ENCODE measurements at places on chromosomes 6 and 20.
A peak's percentile ranks its signal among the peaks of the same experiment; 100 is the strongest.

DNA sequence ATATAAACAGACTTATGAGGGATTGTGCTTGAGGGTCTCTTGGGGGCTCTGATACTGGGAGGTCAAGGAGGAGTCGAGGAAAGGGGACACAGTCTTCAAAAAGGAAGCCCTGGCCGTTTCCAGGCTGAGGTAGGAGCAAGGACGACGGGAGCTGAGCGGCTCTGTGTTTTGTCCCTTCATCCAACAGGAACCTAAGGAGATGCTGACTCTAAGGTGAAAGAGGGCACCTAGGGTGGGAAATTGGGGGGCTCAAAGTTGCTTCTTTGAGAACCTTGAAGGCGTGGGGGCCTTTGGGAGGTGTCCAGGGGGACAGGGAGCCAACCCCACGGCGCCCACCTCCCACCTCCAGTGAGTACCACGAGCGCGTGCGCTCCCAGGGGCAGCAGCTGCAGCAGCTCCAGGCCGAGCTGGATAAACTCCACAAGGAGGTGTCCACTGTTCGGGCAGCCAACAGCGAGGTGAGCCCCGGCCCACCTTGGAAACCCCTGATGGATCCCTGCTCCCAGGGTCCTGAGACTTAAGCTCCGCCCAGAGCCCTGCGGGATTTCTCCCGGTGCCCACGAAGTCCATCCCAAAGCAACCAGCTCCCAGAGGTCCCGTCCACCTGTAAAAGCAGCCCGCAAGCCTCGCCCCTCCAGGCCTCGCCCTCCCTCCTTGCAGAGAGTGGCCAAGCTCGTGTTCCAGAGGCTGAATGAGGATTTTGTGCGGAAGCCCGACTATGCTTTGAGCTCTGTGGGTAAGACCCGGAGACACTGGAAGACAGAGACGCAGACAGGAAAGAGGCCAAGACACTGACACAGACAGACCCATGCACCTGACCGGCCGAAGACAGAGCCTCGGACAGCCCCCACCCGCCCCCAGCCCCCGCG is 2.9 kb downstream of the SPAG4 start:
- no peaks in the 10 kb centered on the region for H3K36me3 ChIP-seq
- DNase-seq = no peak
- peak overlapping the region; percentile 11 for H3K27ac ChIP-seq
- peaks cover 8% of the 10 kb centered on the region for H3K27me3 ChIP-seq
- H3K4me1 ChIP-seq = peaks cover 49% of the 10 kb centered on the region
- peak overlapping the region; percentile 83 for H3K4me3 ChIP-seq

GRCh38 chr6:90226257-90226656 is 70.4 kb downstream of the BACH2 start:
- DNase-seq = no peak
- H3K27ac ChIP-seq = peak overlapping the region; percentile 73
- no peaks in the 10 kb centered on the region for H3K27me3 ChIP-seq
- H3K36me3 ChIP-seq = peaks cover 83% of the 10 kb centered on the region
- no peak overlapping the region for H3K4me3 ChIP-seq

GRCh38 chr6:150322466-150322871 is 46.3 kb upstream of the IYD start:
- H3K4me1 ChIP-seq = no peaks in the 10 kb centered on the region
- no peak overlapping the region for H3K4me3 ChIP-seq
- no peak overlapping the region for H3K27ac ChIP-seq
- H3K27me3 ChIP-seq = peaks cover 9% of the 10 kb centered on the region
- DNase-seq = no peak
- no peaks in the 10 kb centered on the region for H3K36me3 ChIP-seq

DNA sequence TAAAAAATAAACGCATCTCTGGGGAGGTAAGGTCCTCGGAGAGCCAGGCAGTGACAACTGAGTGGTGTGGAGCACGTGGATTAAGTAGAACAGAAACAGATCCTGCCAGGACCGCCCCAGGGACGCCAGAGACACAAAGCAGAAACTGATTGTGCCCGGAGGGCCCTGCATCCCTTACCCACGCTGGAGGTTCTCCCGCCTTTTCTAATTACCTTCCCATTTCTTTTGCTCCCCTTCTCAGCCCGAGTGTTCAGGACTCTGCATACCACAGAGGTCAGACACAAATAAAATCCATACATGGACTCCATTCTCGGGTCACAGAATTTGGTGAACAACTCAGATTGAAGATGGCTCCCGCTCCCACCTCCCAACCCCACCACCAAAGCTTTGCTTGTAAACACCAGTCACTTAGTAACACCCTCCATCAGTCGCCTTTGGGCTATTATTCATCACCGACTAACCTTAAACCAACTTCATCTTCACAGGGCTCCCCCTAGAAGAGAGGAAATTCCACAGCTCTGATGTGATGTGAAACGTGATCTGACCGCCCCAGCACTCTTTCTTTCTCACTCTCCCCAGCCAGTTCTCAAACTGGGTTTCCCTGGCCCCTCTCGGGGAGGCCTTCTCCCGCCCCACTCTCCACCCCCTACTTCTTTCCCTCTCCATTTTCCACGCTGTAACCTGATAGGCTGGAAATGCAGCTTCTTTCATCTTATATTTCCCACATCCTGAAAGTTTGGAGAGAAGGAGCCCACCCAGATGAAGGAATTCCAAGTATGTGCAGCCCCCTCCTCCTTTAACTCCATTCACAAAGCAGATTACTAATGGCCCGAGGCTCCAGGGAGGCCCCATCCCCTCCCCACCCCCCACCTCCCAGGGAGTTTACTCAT is 32.5 kb upstream of the PIM1 start:
- DNase-seq = peak; percentile 49
- H3K36me3 ChIP-seq = no peaks in the 10 kb centered on the region
- peak overlapping the region; percentile 30 for H3K4me3 ChIP-seq
- H3K4me1 ChIP-seq = peaks cover 42% of the 10 kb centered on the region

- peaks cover 44% of the 10 kb centered on the region for H3K36me3 ChIP-seq
- peaks cover 95% of the 10 kb centered on the region for H3K4me1 ChIP-seq
- peak overlapping the region; percentile 27 for H3K4me3 ChIP-seq
- H3K27me3 ChIP-seq = no peaks in the 10 kb centered on the region
- DNase-seq = peak; percentile 47
These were observed 133.9 kb upstream of the NEDD9 start for GRCh38 chr6:11366183-11366933.

DNA sequence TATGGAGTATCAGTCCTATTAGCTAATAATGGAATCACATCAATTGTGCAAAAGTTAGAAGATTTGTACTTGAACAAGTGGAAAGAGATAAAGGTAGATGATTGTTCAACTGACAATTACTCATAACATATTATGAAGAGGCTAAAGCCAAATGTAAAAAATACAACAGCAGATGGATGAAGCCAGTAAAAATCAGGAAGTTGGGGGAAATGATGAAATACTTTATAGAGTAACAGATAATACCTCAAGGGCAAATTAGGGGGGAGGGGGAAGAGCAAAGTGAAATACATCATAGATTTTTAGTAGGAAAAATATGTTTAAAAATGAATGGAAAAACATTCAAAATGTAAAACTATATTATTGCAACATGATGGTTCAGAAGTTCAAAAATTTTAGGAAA is 114.0 kb downstream of the PDSS2 start:
- no peak for DNase-seq
- no peak overlapping the region for H3K4me3 ChIP-seq
- H3K4me1 ChIP-seq = peaks cover 2% of the 10 kb centered on the region
- no peaks in the 10 kb centered on the region for H3K27me3 ChIP-seq
- H3K36me3 ChIP-seq = peaks cover 6% of the 10 kb centered on the region

GRCh38 chr6:3334555-3334954 is 75.8 kb downstream of the PSMG4 start:
- no peak overlapping the region for H3K27ac ChIP-seq
- peaks cover 16% of the 10 kb centered on the region for H3K4me1 ChIP-seq
- H3K4me3 ChIP-seq = no peak overlapping the region
- no peak for DNase-seq

- H3K36me3 ChIP-seq = no peaks in the 10 kb centered on the region
- no peaks in the 10 kb centered on the region for H3K4me1 ChIP-seq
- H3K27me3 ChIP-seq = no peaks in the 10 kb centered on the region
- no peak overlapping the region for H3K4me3 ChIP-seq
- no peak for DNase-seq
These were observed 199.9 kb downstream of the EPHA7 start for GRCh38 chr6:93219447-93219846.

DNA sequence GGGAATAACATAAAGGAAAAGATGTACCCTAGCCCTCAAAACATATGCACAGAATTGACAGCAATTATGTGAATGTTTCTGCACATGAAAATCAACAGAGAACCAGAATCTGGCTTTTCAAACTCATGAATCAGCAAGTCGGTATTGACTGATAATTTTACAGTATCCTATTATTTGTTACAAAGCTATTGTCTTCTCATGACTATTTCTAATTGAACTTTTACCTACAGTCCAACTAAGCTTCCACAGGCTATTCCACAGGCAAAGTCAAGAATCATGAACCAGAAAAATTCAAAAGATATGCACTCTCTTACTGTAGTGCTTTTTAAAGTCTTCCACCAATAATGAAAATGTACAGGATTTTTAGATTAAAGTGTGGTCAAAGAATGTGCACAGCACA is 49.1 kb upstream of the DST start:
- no peak overlapping the region for H3K4me3 ChIP-seq
- no peaks in the 10 kb centered on the region for H3K36me3 ChIP-seq
- no peak for DNase-seq
- no peak overlapping the region for H3K27ac ChIP-seq
- H3K4me1 ChIP-seq = no peaks in the 10 kb centered on the region

GRCh38 chr6:144193181-144193580 is 42.9 kb downstream of the STX11 start:
- H3K27ac ChIP-seq = no peak overlapping the region
- H3K36me3 ChIP-seq = peaks cover 10% of the 10 kb centered on the region
- no peak for DNase-seq
- peaks cover 2% of the 10 kb centered on the region for H3K4me1 ChIP-seq
- no peak overlapping the region for H3K4me3 ChIP-seq
- peaks cover 1% of the 10 kb centered on the region for H3K27me3 ChIP-seq

DNA sequence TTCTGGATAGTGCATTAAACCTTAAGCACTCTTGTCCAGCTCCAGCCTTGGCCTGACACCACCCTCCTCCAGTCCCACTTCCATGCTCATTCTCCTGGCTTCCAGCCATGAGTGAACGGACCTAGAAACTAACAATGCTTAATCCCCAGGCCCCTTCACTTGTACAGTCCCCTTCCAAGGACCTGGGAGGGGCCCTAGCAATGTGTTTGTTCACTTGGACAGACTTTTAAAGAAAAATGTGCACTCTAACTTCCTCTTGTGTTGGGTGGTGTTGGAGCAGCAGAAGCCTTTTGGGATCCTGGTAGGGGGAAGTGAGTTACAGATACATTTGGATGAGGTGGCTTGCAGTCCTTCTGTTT is 48.9 kb upstream of the CCN6 start:
- no peaks in the 10 kb centered on the region for H3K36me3 ChIP-seq
- H3K27ac ChIP-seq = no peak overlapping the region
- DNase-seq = no peak
- no peaks in the 10 kb centered on the region for H3K27me3 ChIP-seq
- H3K4me3 ChIP-seq = no peak overlapping the region

- no peak overlapping the region for H3K4me3 ChIP-seq
- H3K36me3 ChIP-seq = no peaks in the 10 kb centered on the region
- no peak for DNase-seq
- no peaks in the 10 kb centered on the region for H3K4me1 ChIP-seq
- no peak overlapping the region for H3K27ac ChIP-seq
These were observed 165.5 kb upstream of the BMP5 start for GRCh38 chr6:56040889-56041301.

GRCh38 chr6:18506382-18507017 is 119.3 kb downstream of the RNF144B start:
- H3K4me1 ChIP-seq = peaks cover 22% of the 10 kb centered on the region
- DNase-seq = no peak
- H3K4me3 ChIP-seq = no peak overlapping the region
- peaks cover 1% of the 10 kb centered on the region for H3K27me3 ChIP-seq
- no peaks in the 10 kb centered on the region for H3K36me3 ChIP-seq
- no peak overlapping the region for H3K27ac ChIP-seq

- H3K27ac ChIP-seq = peak overlapping the region; percentile 10
- DNase-seq = no peak
- H3K4me3 ChIP-seq = no peak overlapping the region
These were observed 112.1 kb upstream of the IYD start for GRCh38 chr6:150256618-150257272.

DNA sequence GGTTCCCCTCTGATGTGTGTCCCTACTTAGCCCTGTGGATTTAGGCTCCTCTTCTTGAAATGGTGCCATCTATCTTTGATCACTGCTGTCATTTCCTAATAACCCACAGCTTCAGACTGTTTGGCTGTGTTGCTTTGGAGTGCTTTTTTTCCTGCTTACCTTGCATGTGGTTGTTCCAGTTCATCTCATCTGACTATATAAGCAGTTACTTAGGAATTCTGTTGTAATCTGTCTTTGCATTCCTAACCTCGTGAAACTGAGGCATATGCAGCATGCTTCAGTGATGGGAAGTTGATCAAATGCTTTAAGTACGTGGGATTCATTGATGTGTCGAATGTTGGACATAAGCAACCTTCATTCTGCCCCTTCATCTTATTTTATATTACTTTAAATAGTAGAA is 115.8 kb upstream of the FLRT3 start:
- no peak overlapping the region for H3K4me3 ChIP-seq
- no peaks in the 10 kb centered on the region for H3K4me1 ChIP-seq
- DNase-seq = no peak

DNA sequence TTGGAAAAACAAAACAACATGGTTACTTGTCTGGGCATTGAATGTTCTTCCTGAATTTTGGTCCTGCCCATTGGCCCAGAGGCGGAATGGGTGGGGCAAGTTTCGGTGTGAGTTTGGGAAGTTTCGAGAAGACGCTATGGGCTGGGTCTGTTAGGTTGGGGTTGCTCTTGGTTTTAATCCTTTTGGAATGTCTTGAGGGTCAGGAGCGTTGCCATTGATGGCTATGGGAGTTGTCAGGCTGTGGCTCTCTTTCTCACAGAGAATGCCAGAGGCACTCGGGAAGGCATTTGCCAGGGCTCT is 135.0 kb downstream of the LRRC1 start:
- no peak for DNase-seq
- H3K4me1 ChIP-seq = no peaks in the 10 kb centered on the region
- no peak overlapping the region for H3K4me3 ChIP-seq
- no peak overlapping the region for H3K27ac ChIP-seq
- no peaks in the 10 kb centered on the region for H3K27me3 ChIP-seq

GRCh38 chr20:63972312-63973159 is 2.8 kb upstream of the ZNF512B start:
- H3K27me3 ChIP-seq = no peaks in the 10 kb centered on the region
- DNase-seq = no peak

- H3K4me3 ChIP-seq = no peak overlapping the region
- H3K36me3 ChIP-seq = no peaks in the 10 kb centered on the region
- peaks cover 3% of the 10 kb centered on the region for H3K4me1 ChIP-seq
These were observed 36.4 kb upstream of the STXBP5 start for GRCh38 chr6:147167576-147168461.

- no peak overlapping the region for H3K27ac ChIP-seq
- no peaks in the 10 kb centered on the region for H3K27me3 ChIP-seq
- no peaks in the 10 kb centered on the region for H3K36me3 ChIP-seq
- no peak overlapping the region for H3K4me3 ChIP-seq
These were observed 53.3 kb upstream of the EYS start for GRCh38 chr6:65760285-65760684.

DNA sequence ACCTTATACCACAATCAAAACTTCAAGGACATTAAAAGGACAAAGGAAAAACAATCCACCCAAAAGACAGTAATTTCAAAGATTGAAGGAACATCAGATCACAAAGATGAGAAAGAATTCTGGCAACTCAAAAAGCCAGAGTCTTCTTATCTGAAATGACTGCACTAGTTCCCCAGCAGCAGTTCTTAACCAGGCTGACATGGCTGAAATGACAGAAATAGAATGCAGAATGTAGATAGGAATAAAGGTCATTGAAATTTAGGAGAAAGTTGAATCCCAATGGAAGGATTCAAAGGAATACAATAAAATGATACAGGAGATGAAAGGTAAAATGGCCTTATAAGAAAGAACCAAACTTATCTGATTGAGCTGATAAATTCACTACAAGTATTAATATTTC is 231.4 kb downstream of the CD109 start:
- no peaks in the 10 kb centered on the region for H3K27me3 ChIP-seq
- no peaks in the 10 kb centered on the region for H3K4me1 ChIP-seq
- H3K4me3 ChIP-seq = no peak overlapping the region
- no peak for DNase-seq
- no peaks in the 10 kb centered on the region for H3K36me3 ChIP-seq

All from activated naive CD8-positive, alpha-beta T cell treated with anti-CD3 and anti-CD28 coated beads, Interleukin-2, amount 50 U/mL, for 24 hours (primary cell).